IPS DF 19.7 (cell line): ENCODE measurements at places on chromosomes 6 and 20.

GRCh38 chr6:123616942-123617341 is 19.8 kb downstream of the TRDN start:
- no peak for DNase-seq

DNA sequence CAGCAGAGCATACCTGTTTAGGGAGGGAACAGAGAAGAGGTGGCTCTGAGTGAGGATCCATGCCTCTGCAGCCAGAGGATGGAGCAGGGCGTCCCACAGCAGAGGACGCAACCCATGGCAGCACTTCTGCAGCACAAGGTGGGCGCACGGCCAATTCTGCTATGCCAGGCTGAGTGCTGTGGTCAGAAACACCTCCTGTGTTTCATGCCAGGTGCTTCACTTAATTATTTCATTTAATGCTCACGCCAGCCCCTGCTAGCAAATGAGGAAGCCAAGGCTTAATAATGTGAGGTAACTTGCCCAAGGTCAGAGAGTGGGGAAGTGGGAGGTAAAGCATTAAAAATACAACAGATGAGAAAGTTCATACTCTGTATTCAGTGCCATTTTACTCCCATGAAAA is 68.5 kb upstream of the PTGIS start:
- DNase-seq = no peak

DNA sequence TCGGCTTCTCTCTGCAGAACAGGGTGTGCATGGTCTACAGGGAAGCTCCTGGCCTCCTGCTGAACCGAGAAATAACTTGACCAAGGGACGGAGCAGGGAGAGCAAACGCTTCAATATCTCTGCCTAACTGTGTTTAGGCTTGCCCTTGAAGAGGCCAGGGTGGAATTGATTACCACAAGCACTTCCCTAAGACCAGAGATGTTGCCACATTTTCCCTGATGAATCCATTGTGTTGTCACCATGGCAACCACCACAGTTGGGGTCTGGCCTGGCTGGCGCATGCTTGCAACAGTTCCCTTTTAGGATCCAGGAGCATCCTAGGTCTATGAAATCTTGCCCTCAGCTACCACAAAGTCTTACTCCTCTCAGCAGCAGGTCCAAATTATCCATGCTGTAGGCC is 213.5 kb upstream of the SULF2 start:
- no peak for DNase-seq

DNA sequence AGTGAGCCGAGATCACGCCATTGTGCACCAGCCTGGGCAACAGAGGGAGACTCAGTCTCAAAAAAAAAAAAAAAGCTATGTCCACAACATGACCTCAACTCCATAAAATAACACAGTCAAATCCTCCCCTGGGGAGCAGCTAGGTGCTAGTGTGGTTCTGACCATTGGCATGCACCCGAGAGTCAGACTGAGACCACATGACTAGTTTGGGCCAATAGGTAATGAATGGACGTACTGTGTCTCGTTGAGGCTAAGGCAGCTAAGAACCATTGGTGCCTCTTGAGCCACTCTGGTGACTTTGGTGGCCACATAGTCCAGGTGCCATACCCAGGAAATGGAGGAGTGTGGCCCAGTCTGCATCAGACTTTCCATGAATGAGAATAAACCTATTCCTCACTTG is 40.3 kb downstream of the ATP9A start:
- DNase-seq = no peak

GRCh38 chr6:85490516-85491248 is 40.8 kb downstream of the NT5E start:
- no peak for DNase-seq
